ENCODE measurements at places on chromosomes 5 and 9.

DNA sequence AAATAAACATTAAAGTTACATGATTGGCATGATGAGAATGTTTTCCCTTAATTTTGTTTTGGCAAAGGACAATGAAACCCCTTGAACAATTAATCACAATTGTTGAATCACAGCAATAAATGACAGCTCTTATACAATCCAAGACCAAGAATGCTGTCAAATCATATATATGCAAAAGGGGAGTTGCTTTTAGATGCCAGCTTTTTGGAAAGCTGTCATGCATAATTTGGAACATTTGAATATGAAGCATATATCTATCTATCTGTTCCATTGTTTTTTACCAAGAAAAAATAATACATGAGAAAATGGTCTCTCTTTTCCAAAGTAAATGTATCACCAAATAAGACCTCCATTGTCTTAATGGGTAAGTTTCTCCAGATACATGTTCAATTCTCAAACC lies 44.5 kb downstream of the SPOCK1 start:
- no peak for DNase-seq

DNA sequence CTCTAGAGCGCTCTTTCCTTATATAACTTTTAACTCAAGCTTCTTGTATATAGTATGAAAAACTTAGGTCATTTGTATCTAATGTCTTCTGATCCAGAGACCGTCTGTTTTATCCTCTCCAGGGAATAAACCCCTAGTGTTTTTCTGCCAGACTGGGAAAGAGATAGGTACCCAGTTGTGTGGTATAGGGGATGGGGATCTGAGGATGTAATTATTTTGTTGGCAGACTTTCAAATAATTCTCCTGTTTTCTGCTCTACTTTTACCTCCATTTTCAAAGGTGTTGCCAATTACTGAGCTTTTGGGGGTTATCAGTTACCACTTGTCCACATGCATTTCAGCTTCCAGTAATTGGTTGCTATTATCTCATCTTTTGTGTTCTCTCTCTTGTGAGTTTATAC lies 17.9 kb downstream of the CCDC171 start:
- no peak for DNase-seq

- no peak for DNase-seq
Observed at GRCh38 chr9:37292896-37293295, 129.6 kb upstream of the GRHPR start.

DNA sequence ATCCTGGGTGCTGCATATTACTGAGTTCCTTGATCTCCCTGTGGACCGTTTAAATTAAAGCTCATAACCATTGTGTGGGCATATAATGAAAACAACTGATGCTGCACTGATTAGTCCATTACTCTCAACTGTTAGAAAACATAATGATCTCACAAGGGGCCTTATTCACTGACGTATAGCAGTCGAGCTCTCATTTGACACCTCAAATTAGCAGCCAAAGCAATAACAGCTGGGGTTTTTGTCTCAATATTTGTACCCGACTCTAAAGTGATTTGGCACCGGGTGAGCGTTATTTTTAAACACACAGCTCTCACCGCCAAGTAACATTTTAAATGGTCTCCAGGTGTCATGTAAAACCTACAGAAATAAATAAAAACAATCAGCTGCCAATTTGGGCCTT lies 252.2 kb upstream of the PANK3 start:
- DNase-seq: no peak

- no peak for DNase-seq
Observed at GRCh38 chr5:19630876-19631275, 357.1 kb downstream of the CDH18 start.

- DNase-seq: no peak
Observed at GRCh38 chr9:13532407-13532806, 252.9 kb upstream of the MPDZ start.

- DNase-seq: no peak
Observed at GRCh38 chr9:33011831-33012230, 10.4 kb upstream of the APTX start.

DNA sequence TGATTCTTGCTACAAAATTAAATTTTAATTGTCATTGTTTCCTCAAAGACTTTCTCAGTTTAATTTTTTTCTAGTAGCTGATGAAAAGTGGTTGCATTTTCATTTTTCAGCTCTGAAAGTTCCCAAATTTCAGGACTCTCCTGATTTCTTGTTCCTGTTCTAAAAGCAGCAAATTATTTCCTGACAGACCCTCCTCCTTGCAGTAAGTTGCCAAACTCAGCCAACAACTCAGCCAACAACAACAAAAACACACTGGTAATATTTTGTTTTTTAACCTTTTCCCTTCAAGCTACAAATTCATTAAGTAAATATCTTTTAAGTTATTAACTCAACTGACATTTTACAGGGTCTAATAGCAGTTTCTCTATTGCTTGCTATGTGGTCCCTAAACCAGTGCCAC lies 487.8 kb upstream of the NUDT12 start:
- DNase-seq: no peak

GRCh38 chr5:74934949-74935751 lies 69.0 kb upstream of the FAM169A start:
- peak; percentile 25 for DNase-seq

DNA sequence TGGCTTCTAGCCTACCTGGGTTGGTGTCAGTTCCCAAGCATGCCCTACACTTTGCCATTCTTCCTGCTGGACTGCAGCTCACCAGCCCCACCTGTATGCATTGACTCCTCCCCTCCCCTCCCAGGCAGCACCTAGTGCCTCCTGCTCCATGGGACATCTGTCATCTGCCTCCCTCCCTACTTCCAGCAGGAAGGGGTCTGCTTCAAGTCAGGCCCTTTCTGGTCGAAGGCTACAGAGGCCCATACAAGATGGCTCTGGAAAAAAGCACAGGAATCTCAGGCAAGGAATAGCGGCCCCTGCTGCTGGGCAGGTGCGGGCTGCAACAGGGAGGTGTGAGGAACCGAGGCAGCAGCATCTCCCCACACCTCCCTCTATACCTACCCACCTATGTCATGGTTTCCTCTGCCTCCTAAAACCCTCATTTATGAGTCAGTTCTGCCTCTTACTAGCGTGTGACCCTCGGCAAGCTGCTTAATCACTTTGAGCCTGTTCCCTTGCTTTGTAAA lies 19.7 kb downstream of the WWC1 start:
- no peak for DNase-seq

DNA sequence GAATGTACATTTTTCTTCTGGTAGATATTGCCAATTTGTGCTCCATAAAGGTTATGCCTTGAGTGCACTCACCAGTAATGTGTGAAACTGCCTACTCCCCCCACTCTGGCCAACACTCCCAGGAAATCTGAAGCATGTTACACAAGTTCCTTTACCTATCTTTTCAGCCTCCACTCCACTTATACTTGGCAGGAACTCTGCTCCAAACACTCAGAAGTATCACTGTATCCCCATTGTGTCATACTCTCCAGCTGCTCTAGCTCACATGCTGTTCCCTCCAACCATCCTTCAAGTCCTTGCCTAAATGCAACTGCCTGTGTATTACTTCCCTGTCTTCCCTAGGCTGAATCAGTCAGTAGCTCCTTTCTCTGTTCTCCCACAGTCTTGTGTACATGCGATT lies 28.3 kb downstream of the POU4F3 start:
- DNase-seq: no peak

GRCh38 chr5:172599204-172599567 lies 41.9 kb upstream of the NEURL1B start:
- no peak for DNase-seq

GRCh38 chr5:137398154-137398553 lies 101.0 kb downstream of the SPOCK1 start:
- no peak for DNase-seq

- no peak for DNase-seq
Observed at GRCh38 chr5:102996011-102996575, 123.8 kb downstream of the GIN1 start.

DNA sequence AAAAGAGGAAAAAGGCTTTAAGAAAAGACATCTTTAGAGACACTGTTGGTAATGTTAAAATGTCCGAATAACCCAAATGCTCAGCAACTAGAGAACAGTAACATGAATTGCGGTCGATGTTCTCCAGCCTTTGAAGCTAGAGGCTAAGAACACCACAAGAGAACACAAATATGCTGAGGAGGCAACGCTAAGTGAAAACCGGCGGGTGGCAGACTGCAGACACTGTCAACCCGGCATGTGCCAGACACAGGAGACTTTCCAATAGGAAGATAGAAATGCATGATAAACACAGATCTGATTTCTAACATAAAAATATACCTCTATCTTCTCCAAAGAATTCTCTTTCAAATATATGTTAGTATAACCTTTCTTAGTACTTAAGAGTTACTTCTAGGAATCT lies 18.4 kb upstream of the DDX41 start:
- no peak for DNase-seq

DNA sequence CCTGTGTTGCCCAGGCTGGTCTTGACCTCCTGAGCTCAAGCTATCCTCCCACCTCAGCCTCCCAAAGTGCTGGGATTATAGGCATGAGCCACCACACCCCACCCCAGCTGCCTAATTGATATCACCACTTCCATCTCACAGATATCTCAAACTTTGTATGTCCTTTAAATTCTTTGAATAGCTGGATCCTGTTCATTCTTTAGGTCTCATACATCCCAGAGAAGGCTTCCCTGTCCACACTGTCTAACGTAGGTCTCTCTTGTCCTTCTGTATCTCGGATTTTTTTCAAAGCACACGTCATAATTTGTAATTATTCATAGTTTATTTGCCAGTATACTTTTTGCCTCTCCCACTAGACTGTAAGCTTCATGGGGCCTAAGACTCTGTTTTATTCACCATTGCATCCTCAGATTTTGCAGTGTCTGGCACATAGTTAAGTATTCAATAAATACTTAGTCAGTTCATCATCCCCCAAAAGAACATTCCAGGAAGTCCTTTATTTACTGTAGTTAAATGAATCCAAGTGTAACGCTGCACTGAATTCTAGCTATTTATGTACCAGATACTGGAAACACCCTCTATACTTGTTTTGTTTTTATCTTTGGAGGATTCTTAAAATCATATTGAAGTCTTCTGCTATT lies 10.5 kb downstream of the ARSK start:
- no peak for DNase-seq

DNA sequence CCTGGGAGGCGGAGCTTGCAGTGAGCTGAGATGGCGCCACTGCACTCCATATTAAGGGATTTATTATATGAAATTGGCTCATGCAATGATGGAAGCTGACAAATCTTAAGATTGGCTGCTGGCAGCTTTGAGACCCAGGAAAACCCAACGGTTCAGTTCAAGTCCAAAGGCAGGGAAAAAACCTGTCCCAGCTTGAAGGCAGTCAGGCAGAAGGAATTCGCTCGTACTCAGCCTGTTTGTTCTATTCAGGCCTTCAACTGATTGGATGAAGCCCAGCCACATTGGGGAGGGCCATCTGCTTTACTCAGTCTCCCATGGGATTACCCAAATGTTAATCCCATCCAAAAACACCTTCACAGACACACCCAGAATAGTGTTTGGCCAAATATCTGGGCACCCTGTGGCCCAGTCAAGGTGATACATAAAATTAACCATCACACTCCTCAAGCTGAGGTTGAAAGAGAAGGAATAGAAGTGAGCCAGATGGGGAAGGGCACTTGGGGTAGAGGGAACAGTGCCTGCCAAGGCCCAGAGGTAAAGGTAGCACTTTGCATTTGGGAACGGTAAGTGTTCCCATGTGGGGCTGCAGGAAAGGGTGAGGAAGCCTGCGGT lies 8.5 kb upstream of the ORM1 start:
- no peak for DNase-seq

GRCh38 chr9:13431692-13432091 lies 152.2 kb upstream of the MPDZ start:
- no peak for DNase-seq

DNA sequence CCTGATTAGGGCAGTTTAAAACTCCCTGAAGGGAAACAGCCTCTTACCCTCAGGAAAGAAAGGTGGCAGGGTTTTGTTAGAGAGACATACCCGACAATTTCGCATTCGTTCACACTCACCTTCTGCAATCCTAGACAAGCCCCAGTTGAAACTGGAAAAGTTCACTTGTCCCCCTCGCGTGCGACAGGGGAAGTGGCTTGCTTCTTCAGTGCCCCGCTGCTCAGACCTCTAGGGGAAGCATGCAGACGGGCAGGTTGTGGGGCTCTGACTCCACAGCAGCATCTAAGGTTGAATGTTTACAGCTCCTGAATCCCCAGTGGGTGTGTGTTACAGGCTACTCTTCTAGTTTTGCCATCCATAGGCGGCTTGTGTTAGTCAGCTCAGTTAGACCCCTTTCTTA lies 575.7 kb upstream of the ACO1 start:
- DNase-seq: no peak

- DNase-seq: no peak
Observed at GRCh38 chr9:89234205-89235067, 55.8 kb upstream of the SHC3 start.

DNA sequence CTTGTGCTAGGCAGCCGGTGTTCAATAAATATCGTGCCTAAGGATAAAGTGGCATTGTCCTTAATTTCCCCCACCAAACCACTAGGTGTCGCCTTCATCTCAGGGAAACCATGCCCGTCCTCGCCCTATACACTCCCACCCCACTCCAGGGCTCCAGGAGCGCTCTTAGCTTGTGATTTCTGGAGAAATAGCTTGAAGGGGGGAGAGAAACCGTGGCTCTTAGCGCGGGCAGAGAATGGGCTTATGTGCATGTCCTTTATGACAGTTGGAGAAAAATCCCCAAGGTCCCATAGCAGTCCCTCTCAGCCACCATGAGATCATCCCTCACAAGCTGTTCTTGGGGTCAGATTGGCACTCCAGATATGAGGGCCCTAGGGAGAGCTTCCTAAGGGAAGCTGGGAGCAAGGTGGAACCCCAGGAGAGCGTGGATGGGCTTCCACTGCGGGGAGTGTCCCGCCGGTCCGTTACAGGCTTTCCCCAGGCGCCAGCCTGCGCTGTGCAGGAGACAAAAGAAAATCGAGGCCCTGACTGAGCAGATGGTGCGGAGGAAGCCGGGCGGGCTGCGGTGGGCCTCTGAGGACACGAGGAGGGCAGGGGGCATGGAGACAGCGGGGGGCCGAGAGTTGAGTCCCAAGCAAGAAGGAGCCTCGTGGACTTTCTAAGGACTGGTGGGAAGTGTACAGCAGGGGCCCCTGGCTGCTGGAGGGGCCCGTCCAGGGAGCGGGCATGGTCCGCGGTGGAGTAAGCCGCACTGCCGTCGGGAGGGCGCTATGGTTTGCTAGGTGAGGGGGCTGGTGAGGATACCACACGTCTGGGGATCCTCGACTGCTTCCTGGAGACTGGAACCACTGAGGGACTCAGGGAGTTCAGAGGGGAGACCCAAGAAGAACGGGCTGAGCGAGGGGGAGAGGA lies 750 bp upstream of the NPR2 start:
- DNase-seq: peak; percentile 71

GRCh38 chr9:438961-439768 lies 224.5 kb downstream of the DOCK8 start:
- no peak for DNase-seq

GRCh38 chr9:87518702-87519335 lies 21.2 kb downstream of the DAPK1 start:
- DNase-seq: no peak

Measured in ACHN (cell line).